ENCODE measurements at places on chromosomes 6 and 20. TPM values are rescaled to one million over a fixed set of nuclear protein-coding genes. Genes with fewer than 3 reads are reported as not detected.

Gene MTG2
- 36.3 TPM for polyA plus RNA-seq

DNA sequence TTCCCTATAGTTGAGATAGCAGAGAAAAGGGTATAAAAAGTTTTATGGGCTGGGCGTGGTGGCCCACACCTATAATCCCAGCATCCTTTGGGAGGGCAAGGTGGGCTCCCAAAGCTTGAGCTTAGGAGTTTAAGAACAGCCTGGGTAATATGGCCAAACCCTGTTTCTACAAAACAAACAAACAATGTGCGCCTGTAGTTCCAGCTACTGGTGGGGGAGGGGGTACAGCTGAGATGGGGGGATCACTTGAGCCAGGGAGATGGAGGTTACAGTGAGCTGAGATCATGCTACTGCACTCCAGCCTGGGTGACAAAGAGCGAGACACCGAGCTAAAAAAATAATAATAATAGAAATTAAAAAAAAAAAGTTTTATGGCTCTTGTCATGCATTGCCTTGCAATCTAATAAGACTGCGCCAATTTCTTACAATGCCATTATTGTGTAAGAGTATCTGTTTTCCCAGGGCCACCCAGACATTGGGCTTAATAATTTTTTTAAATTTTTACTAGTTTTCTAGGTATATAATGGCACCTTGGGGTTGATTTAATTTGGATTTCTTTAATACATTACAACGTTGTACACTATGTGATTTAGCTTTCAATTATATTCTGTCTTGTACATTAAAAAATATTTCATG, 3.9 kb downstream of the ACSS2 start:
- no peak for DNase-seq

GRCh38 chr6:52221302-52221701, 23.0 kb downstream of the IL17F start:
- DNase-seq: no peak

DNA sequence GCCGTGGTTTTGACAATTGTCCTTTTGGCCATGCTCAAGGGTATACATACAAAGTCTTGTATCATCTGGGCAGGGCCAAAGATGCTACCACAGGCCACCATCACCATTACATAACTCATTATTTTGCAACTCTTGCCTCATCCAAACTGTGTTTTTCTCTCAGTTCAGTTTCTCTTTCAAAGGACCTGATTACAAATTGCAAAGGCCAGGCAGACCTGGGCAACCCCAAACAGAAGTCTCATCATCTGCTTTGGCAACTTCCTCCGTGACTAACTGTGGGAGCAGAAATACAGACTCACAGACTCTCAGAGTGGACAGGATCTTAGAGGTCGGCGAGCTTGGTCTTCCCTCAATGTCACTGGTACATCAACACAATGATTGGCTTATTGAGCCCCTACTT, 117.8 kb upstream of the NEDD9 start:
- DNase-seq: no peak

- no peak for DNase-seq
Observed at GRCh38 chr6:18031680-18032256, 44.3 kb upstream of the KIF13A start.

- no peak for DNase-seq
Observed at GRCh38 chr6:167660944-167661551, 165.7 kb upstream of the AFDN start.

GRCh38 chr6:35042031-35042815, 98.9 kb downstream of the TCP11 start:
- DNase-seq: no peak

- DNase-seq: no peak
Observed at GRCh38 chr20:61082720-61083119, 169.3 kb upstream of the CDH4 start.

- DNase-seq: no peak
Observed at GRCh38 chr20:47061549-47061948, 166.9 kb downstream of the EYA2 start.

DNA sequence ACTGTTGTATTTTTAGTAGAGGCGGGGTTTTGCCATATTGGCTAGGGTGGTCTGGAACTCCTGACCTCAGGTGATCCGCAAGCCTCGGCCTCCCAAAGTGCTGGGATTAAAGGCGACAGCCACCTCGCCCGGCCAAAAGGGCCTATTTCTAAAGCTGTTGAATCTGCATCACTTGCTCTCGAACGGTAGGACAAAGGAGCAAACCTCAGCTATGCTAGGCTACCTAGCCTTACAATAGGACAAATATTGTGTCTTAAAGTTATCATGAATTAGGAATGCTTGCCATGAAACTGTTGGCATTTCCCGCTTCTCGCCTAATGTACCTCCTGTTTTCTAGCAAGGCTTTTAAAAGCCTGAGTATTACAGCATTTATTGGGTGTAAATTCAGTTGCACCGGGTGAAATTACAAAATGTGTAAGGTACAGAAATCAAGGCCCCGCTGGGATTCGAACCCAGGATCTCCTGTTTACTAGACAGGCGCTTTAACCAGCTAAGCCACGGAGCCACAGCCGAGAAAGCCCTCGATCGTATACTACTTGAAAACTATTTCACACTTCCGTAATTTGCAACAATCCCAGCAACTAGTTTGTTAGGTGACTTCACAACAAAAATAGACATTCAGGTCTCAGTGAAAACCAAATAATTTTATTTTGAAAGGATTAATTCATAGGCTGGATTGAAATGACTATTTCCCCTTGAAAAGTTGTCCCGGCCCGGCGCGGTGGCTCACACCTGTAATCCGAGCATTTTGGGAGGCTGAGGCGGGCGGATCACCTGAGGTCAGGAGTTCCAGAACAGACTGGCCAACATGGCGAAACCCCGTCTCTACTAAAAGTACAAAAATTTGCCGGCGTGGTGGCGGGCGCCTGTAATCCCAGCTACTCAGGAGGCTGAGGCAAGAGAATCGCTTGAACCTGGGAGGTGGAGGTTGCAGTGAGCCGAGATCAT, 211.6 kb upstream of the ZNF184 start:
- no peak for DNase-seq

Gene OR11A1
- not detected for polyA plus RNA-seq

DNA sequence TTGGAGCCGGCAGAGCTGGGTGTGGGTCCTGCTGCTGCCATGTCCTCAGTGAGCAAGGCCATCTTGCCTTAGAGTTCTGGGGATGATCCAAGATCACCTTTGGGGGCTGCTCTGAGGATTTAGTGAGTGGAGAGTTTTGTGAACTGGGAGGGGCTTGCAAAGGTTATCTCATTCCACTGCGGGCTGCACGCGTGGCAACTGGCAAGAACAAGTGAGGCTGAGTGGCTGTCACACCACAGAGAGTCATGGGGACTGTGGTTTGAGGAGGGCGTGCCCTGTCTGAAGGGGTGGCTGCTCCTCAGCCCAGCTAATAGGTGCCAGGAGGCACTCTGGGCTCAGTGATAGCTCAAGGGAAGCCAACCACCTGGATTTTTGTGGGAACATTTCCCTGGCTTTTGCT, 37.6 kb downstream of the TTLL9 start:
- DNase-seq: no peak

DNA sequence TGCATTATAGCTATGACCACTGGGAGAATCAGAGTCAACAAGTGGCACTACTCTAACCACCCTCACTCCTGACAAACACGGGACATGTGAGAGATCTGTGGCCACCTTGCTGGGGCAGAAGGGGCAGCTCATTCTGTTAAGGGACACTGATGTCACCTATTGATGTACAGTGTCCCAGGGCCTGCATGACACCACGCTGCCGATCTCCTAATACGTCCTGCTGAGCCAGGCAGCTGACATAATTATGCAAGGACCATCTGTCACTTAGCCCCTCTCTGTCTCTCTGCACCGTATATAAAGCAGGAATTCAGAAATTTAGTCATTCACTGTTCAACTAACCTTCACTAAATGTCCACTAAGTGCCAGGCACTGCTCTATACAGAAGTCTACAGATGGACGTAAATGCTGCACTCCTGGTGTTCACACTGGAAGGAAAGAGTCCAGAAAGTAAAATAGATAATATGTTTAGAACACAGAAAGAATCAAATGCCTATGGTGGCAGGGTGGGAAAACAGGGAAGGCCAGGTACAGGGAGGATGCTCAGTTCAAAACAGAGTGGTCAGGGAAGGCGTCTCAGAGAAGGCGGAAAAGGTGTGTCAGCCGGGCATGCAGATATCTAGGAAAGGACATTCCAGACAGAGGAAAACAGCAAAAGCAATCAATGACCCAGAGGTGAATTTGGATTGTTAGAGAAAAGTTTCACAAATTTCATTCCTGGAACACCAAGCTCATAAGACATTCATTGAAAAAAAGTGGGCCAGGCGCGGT, 173.8 kb downstream of the ZNF217 start:
- no peak for DNase-seq

Gene GLP1R
- polyA plus RNA-seq: 0.65 TPM

Gene SLCO4A1
- 8.6 TPM for polyA plus RNA-seq

Gene EGFL8
- 24.9 TPM for polyA plus RNA-seq

DNA sequence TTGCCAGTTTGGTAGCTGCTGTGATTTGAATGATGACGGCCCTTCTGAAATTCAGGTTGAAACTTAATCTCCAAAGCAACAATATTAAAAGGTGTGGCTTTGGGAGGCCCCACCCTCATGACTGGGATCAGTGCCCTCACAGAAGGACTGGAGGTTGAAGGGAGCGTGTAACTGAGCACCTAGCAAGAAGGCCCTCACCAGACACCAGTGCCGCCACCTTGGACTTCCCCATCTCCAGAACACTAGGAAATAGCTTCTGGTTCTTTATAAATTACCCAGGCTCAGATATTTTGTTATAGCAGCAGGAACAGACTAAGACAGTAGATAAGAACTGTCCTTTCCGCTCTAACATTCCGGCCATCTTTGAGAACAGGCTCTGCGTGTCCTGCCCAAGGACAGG, 243.1 kb downstream of the DLL1 start:
- DNase-seq: no peak

GRCh38 chr6:79463621-79464050, 73.6 kb downstream of the LCA5 start:
- DNase-seq: no peak

Gene BPIFB1
- 0.05 TPM for polyA plus RNA-seq

Gene FILIP1
- 2.4 TPM for polyA plus RNA-seq

DNA sequence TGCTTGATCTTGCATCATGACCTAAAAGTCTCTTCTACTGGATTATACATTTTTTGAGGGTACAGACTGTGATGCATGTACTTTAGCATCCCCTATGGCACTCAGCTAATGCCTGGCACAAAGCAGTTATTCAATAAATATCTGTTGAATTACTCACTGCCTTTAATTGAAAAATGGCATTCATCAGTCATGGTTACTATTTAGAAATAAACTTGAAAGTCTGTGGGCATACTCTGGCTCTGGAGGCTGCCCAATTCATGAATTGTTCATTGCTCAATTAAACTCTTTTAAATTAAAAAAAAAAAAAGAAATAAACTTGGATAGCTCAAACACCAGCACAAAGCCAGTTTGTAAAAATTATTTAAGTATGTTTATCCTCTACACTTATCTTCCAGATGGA, 40.0 kb downstream of the HEBP2 start:
- DNase-seq: no peak

DNA sequence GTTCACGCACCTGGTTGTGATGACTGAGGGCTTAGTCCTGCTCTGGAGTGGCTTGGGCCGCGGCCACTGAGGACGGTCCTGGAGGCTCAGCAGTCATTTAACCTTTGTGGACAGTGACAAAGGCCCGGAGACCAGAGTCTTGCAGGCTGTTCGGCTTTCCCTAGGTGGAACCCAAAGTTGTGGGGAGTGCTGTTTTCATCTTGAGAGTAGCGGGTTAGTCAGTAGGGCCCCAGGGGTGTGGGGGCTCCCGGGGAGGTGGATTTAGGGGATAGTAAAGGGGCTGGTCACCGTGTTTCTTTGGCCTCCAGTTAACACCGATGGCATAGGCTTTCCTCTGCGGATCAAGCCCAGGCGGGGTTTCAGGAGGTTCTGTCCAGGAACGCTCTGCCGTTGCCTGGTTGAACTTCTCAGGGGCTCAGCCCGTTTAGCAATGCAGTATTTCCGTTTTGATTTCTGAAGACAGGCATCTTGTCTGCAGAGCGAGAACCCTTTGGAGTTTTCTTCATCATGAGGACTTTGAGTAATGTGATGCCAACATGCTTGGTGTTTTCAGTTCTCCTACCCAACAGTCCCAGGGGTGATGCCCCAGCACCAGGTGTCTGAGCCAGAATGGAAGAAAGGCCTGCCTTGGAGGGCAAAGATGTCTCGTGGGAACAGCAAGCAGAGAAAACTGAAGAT, 31.8 kb downstream of the ZNF831 start:
- no peak for DNase-seq

DNA sequence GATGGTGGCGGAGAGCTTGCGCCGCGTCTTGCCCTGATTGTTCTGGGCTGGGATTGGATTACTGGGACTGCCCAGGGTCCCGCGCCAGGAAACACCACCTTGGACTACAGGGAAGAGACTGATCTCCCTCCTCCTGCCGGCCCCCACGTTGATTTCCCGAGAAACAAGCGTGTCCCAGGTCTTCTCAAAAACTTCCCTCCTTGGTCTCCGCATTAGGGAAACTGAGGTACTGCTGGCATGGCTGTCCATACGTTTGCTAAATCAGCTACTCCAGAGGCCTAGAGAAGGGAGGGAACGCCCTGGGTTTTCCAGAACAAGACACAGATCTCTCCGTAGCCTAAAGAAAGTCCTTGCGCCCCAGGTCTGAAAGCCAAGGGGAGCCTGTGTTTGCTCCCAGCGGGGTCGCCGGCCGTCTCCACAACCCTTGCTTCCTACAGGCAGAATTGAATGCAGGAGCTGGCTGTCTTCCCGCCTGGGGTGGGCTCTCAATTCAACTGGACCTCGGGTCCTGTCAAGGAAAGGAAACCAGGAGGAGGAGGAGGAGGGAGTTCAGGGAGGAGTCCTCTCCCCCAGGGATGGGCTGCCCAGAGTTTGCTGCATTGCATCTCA, 29.2 kb downstream of the TFAP2A start:
- no peak for DNase-seq

Measured in right renal pelvis (tissue), 4 donors.